ENCODE measurements at places on chromosomes 16 and 17.

GRCh38 chr16:52825892-52826291, 226.8 kb downstream of the CHD9NB start:
- DNase-seq, result no peak

GRCh38 chr16:51181503-51181811, 30.4 kb upstream of the SALL1 start:
- no peak for DNase-seq

DNA sequence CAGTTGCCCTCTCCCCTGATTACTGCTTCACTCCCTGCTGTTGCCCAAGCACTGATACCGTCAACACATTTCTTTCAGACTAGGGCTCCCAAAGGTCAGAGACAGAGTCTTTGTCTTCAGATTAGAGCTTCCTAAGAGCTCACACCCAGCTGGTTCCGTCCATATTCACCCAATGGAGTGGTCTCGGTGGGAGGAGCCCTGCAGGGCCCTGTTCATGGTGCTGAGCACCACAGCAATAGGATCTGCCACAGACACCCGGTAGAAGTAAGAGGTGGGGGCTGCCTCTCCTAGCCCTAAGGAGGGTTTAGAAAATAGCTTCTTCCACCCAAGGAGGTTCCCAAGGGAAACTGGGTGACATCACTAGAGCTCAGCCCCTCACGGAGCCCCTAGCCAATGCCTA, 128.3 kb downstream of the CCDC144A start:
- no peak for DNase-seq

- no peak for DNase-seq
Observed at GRCh38 chr16:58021661-58022551, 3.6 kb upstream of the MMP15 start.

GRCh38 chr17:43813386-43813785, 19.6 kb downstream of the MPP3 start:
- no peak for DNase-seq

GRCh38 chr17:7781429-7781828, 52.6 kb upstream of the KDM6B start:
- no peak for DNase-seq

All from GM04503 (cell line).